ENCODE measurements at places on chromosomes 3 and 15.

DNA sequence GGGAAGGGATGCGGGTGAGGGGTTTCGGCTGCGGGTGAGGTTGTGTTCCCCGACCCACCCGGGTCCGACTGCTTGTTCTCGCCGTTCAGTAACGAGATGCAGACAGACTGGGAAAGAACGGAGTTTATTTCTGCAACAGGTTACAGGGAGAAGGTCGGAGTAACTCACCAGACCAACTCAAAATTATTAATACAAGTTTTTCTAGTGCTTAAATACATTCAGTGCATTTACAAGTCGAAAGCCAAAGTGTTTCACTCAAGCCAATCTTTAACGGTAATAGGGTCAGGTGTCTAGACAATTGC is 492 bp upstream of the HIGD1A start:
- DNase-seq: no peak

DNA sequence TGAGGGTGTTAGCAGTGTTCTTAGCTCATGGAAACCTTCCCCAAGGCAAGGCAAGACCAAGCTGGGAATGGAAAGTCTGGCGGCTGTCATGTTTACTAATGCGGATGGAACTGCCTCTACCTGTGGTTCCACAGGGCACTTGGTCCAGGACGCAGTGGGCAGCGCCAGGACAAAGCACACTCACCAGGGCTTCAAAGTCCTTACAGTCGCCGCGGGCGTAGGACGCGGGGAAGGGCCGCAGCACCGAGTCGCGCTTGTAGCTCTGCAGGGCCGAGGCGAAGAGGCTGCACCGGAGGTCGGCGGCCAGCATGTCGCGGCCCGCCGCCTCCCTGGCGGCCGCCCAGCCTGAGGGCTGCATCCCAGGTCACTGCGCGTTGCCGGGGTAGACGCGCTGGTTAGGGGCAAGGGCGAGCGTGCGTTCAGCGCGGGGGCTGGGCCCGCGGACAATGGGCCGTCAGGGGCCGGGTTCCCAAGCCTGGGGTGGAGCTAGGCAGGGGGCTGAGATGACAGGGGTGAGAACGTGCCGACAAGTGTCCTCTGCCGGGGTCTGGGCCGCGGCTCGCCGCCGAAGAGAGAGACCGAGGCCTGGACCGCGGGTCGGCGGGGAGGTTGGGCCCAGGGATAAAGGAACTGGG is 497 bp downstream of the PARP16 start:
- no peak for DNase-seq

- DNase-seq: no peak
These were observed 16.5 kb upstream of the CLDN1 start for GRCh38 chr3:190338717-190339116.

DNA sequence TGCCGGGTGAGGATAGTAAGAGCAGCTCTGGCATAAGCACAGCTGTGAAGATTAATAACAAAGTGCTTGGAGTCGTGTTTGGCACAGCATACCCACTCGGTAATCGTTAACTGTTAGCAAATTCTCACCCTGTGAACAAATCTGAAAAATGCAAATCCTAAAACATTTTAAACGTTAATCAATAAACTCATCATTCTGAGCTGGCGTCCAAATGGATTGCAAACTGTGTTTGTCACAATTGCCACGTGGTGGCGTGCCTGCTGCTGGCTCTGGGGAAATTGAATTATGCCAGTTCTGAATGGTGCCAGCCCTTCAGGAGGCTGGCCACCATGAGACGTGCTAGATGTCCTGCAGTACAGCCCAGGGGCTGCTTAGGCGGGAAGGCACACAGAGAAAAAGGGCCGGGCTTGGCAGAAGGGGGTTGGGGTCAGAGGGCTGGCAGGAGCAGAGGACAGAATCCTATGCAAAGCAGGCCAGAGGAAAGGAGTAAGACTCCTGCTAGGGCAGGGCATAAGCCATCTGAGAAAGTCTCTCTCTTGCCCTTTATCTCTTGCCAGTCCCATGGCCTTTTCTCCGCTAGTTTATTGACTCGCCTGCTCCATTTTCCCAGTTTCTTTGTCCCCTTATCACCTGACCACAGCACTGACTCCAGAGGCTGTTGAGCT is 22.1 kb upstream of the POLG start:
- DNase-seq: no peak

GRCh38 chr3:11618904-11619303 is 24.8 kb downstream of the VGLL4 start:
- no peak for DNase-seq

Measured in NCI-H1048 (cell line).